ENCODE measurements at places on chromosomes 1 and 21.

GRCh38 chr1:31593770-31594632 is 17.7 kb downstream of the TINAGL1 start:
- peak; percentile 54 for DNase-seq

DNA sequence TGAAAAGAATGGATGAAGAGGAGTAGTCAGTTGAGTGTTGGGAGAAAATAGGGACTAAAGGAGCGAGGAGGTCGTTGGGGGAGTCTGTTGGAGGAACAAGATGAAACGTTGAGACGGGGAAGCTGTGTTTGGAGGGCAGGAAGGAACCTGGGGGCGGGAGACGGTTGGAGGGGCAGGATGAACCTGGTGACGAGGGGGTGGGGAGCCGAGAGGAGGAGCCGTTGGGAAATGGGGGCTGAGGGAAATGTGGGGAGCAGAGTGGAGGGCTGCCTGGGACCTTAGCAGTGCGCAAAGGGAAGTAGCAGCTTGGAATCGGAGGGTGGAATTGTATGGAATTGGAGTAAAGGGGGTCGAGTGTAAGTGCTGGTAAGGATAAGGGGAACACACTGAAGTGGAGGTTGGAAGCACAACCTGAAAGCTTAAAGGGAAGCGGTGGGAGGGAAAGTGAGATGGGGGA is 630 bp downstream of the MTF2 start:
- no peak for DNase-seq

DNA sequence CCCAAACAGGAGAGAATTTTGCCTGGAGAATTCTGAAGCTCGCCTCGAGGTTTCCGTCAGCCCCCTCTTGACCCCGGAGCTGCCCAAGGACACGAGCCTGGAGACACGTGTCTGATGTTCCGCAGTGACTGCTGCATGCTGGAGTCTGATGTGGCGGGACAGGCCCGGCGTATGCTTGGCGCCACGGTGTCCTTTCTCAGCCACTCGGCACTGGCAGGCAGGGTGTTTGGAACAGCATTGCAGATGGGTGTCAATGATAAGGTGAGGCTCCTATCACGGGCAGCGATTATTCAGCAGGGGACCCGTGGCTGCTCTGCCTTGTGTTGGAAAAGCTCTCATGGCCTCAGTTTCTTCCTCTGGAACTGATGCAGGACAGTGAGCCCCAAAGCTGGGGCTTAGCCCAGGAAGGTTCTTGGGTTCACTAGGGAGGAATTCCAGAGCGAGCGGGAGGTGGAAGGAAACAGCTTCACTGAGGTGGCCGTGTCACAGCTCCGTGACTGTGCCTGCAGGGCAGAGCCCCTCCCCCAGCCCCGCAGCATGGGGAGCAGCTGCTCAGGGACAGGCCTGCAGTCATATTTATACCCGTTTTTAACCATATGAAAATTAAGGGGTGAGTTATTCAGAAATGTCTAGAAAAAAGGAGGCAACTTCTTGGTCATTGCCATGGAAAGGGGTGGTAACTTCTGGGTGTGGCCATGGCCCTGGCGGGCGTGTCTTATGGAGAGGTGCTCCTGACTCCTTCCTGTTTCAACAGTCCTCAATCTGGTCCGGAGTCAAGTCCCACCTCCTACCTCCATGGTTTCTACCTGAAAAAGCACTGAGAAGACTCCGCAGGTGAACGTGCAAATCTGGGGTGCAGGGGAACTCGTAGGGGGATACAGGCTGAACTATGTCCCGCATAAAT is 123.4 kb downstream of the SIK1 start:
- no peak for DNase-seq

GRCh38 chr1:158179301-158180041 is 1.2 kb upstream of the CD1D start:
- DNase-seq: no peak

DNA sequence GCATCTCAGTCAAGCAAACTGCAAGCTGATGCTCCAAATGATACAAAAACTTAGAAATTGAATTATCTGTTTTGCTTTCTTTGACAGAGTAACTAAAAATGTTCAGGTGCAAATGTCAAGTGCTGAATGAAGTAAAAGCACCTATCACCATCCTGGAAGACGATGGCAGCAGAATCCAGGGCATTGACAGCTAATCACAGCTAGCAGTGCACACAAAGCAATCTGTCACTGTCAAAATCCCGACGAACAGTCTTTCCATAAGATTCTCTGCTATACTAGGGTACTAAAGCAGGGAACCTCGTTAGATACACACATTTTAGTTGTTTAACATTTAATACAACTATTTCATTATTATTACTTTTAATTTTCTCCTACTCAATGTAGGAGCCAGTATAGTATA is 233.3 kb downstream of the BRINP3 start:
- no peak for DNase-seq

All from fibroblast of skin of abdomen (primary cell).